ENCODE measurements at places on chromosomes 7 and 10.

- no peak for DNase-seq
Measured at GRCh38 chr7:37493123-37493522, 44.5 kb upstream of the ELMO1 start.

DNA sequence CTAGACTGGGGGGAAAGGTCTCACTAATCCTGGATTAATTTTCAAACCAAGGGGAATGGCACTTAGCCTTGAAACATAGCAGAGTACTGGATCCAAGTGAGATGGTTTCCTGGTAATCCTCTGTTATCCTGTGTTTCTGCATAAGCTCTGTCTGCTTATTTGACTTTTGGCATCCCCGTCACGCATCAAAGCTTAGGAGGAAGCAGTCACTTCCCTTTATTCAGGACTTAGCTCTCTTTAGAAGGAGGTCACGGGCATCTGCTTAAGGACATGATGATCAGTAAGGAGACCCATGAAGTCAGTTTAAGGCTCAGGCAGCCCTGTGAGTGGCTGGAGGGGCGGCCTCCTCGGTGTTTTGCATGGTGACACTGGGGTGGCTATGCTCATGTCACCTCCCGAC, 30.0 kb downstream of the TSPAN15 start:
- no peak for DNase-seq

GRCh38 chr10:110774069-110775019, 97.4 kb upstream of the PDCD4 start:
- DNase-seq = no peak

DNA sequence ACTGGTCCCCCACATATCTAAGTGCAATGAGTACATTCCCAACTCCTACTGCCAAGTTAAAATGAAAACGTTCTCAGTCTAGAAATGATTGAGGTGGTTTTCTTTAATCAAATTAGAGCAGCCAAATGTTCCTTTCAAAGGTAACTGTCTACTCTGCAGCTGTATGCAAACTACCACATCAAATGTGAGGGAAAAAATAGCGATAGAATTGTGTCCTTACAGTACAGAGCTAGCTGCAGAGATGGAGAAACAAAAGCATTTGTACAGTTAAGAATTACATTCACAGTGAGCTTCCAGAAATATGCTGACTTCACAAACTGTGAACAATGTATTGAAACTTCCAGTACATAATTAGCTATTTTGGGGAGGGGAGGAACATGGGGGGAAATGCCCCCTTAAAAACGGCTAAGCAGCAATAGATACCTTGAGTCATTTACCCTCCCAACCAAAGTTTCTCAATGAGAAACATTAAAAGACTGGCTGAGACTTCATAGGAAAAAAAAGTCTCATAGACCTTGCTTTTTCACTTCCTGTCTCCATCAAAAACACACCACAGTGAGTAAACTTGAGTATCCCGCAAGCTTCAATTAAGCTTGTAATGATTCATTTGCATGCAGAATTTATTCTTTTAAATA, 22.9 kb downstream of the CDK6 start:
- no peak for DNase-seq

DNA sequence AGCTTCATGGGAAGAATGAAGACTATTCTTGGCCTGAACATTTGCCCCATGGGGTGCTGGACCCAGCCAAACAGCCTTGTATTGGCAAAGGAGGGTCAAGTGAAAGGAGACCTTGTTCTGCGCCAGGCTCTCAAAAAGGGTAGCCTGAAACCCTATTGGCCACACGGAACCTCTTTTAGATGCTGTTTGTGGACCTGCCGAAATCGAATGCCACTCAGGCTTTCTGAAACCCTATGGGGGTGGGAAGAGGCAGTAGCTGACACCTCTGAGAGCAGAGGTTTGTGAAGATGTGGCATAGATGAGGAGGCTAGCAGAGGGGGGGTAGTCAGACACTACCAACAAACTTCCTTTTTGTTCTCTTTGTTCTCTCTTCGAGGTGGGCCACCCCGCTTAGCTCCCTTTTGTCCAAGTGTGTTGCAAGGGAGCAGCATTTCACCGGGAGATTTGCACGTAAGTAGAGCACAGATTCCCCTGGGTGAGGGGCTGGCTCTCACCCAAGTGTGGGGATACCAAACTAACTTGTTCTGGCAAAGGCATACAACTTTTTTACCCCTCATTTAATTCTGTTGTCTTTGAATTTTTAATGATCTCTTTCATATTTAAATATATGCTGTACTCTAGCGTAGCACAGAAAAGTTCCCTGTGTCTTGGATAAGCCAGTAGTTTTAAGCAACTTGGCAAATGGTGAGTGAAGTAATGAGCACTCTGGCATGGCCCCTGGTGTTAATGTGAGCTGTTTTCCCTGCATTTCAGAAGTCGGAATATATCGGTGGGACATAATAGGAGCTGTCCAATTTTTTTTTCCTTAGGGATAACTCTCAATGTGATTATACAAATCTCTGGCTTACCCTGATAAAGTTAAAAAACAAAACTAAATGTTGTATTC, 107.7 kb downstream of the SEPTIN7 start:
- no peak for DNase-seq

DNA sequence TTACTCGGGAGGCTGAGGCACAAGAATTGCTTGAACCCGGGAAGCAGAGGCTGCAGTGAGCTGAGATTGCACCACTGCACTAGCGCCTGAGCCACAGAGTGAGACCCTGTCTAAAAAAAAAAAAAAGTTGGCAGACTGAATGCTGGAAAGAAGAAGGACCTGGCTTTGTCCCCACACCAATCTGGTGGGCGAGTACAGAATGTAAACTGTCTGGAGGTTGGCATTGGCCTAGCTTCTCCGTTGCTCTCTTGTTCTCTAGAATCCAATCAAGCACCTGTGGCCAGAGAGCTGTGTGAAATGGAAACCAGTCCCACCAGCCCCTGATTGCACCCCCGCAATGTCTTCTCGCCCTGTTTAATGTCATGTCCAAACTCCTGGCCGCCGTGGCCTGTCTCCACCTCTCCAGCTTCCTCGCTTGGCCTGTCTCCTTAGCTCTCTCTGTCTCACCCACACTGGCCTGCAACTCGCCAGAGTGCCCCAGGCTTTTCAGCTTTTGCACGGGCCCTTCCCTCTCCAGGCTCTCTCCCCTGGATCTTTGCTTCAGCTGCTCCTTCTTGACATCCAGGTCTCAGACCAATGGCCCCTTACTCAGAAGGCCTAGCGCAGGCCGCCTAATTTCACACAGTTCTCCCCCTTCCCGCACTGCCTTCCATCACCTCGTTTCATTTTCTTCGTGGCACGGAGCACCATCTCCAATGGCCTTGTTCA, 670 bp upstream of the AGK start:
- DNase-seq = no peak

DNA sequence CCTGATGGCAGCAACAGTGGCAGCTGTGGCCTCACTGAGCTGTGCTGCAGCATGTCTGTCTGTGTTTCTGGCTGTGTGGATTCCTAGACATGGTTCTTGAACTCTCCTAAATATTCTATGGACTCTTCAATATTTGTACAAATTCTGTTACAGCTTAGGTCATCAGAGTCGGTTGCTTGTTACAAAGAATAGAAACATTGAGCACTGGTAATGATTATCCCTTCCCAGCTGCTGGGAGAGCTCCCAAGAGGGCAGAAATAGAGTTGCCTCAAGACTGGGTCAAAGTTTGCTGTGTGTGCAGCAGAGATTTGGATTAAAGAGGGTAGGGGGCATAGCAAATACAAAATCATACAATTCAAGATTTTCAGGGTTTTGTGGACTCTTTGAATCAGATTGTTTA, 337.1 kb upstream of the AKR1E2 start:
- DNase-seq = no peak

- DNase-seq = no peak
Measured at GRCh38 chr10:120729547-120729946, 121.6 kb upstream of the WDR11 start.

DNA sequence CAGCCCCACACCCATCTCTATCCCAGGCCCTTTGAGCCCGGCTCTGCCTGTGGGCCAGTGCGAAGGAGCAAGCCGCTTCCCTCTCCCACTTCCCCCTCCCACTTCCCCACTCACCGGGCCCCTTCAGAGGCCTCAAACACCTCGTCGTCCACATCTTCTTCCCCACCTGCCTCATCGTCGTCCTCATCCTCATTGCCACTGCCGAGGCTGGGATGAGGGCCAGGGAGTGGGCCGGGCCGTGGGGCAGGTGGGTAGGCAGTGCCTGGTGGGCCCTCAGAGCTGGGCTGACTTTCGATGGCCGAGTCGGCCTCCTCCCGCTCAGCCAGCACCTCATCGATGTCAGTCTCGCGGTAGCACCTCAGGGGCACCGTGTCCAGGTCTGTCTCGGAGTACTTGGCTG, 3.8 kb downstream of the PSD start:
- no peak for DNase-seq

DNA sequence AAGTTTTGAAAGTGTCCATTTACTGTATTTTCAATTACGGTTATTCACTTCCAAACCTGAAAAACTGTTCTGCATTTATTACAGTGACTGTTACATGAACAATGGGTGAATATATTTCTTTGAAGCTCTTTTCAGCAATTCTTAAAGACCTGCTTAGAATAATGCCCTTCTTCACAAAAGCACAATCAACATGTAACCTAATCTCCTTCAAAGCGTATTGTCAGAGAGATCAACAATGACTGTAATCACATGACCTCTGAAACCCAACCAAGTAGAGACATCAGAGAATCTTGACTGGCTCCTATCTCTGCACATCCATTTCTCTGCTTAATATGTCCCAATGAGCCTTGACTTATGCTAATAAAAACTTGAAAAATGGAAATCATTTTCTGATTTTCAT, 126.7 kb downstream of the NRCAM start:
- no peak for DNase-seq

DNA sequence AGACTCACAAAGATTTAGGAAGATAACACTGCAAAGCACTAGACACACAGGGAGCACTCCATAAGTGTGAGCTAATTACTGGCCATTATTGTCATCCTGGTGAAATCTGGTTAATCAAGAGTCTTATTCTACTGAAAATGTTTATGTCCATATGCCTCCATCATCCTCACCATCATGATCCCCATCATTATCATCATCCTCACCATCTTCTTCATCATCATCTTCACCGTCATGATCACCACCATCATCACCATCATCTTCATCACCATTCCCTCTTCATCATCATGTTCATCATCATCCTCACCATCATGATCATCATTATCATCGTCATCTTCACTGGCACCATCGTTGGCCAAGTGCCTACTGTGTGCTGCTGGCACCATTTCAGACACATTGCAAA, 76.3 kb upstream of the CARD11 start:
- DNase-seq = no peak

GRCh38 chr10:22986771-22987542, 59.1 kb downstream of the ARMC3 start:
- no peak for DNase-seq

- no peak for DNase-seq
Measured at GRCh38 chr10:92530421-92530820, 43.5 kb downstream of the IDE start.

DNA sequence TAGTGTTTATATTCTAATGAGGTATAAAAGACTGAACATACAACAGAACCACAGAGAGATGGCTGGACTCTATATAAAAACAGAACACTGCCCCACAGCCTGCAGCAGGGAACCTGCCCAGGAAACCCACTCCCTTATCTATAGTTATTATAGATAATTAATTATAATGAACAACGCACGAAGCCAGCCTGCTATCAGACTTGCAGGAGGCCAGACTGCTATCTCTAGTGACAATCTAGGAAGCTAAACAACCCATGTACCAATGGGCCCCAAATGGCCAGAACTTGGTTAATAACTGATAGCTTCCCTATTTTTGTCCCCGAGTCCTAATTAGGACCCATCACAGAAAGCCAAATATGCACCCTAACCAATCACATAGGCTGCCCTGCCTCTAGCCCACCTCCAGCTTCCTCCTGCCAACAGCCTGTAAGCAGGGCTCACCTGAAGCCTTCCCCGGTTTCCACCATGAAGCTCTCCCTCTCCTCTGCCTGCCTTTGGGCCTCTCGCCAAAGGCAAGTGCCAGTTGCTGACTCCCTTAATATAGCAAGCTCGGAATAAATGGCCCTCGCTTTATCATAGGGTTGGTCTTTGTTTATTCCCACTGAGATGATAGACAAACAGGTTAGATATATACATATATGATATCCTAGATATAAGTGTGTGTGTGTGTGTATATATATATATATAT, 74.5 kb downstream of the SYPL1 start:
- DNase-seq = no peak

DNA sequence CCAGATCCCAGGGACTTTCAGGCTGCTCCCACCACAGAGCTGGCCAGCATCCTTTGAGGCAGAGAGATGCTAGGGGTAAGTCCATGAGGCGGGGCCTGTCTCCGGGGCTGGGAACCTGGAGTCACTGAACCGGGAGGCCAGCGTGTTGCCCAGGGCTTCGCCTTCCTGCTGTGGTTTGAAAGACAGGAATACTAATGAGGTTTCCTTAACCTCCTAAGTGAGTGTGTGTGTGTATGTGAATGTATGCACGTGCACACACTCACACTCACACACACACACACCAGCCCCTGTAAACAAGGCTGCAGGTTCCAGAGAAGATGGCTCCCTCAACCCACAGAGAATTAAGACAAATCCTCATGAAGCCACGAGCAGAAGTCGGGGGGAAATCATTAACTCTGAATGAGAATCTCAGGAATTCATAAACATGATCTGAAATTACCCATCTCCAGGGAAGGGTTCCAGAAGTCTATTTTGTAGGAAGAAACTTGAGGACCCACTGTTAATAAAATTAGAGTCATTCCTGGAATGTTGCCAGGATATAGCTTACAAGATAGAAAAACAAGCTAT, 20.3 kb upstream of the PFKP start:
- no peak for DNase-seq

DNA sequence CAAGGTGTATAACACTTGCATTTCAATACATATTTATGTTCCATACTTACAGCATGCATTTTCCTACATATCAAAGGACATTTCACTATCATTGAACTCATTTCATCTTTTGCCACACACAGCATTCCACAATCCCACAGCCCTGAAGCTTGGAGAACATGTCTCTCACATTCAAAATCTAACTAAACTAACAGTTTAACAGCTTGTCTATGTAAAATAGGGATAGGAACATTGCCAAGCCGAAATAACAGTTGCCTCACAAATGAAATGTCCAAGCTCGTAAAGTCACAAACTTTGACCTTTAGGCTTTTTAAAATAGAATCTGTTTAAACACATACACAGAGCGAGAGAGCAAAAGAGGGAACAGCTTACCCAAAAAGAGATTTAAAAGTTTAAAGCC, 65.3 kb downstream of the HGF start:
- DNase-seq = no peak

DNA sequence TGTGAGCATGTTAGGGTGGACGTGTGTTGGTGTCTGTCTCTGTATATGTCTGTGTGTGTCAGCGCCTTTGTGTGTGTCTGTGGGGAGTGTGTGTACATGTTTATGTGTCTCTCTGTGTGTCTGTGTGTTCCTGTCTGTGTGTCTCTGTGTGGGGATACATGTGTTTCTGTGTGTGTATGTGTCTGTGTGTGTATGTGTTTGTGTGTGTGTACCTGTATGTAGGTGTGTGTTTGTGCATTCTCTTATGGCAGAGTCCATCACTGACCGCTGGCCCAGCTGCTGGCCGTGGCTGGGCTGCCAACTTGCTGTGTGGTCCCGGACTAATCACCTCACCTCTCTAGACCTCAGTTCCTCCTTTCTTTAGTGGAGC, 54.6 kb downstream of the PALD1 start:
- no peak for DNase-seq
